ENCODE measurements at places on chromosomes 1 and 21.
A peak's percentile ranks its signal among the peaks of the same experiment; 100 is the strongest.

GRCh38 chr1:93324486-93325464 is 20.9 kb upstream of the DR1 start:
- DNase-seq, result no peak

- DNase-seq, result no peak
Measured at GRCh38 chr1:65090406-65090805, 57.6 kb upstream of the AK4 start.

GRCh38 chr21:34148826-34149558 is 75.6 kb downstream of the MRPS6 start:
- DNase-seq, result no peak

DNA sequence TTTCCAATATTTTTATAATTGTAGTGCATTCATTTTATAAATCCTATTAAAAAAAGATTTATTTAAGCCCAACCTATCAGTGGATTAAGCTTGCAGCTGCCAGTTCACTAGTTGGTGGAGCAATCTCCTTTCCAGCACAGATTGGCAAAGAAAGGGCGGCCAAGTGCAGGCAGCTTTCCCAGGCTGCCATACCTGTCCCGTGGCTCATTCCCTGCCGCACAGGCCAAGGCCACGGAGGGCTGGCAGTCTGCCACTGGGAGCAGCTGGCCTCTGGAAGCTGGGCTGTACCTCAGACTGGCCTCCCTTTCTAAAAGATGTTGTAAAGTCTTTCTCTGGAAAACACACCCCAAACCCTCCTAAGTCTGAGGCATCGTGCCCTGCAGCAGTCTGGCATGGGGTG is 74.2 kb downstream of the SIM2 start:
- DNase-seq, result peak; percentile 54

GRCh38 chr1:155458111-155458510 is 104.5 kb downstream of the ASH1L start:
- no peak for DNase-seq

DNA sequence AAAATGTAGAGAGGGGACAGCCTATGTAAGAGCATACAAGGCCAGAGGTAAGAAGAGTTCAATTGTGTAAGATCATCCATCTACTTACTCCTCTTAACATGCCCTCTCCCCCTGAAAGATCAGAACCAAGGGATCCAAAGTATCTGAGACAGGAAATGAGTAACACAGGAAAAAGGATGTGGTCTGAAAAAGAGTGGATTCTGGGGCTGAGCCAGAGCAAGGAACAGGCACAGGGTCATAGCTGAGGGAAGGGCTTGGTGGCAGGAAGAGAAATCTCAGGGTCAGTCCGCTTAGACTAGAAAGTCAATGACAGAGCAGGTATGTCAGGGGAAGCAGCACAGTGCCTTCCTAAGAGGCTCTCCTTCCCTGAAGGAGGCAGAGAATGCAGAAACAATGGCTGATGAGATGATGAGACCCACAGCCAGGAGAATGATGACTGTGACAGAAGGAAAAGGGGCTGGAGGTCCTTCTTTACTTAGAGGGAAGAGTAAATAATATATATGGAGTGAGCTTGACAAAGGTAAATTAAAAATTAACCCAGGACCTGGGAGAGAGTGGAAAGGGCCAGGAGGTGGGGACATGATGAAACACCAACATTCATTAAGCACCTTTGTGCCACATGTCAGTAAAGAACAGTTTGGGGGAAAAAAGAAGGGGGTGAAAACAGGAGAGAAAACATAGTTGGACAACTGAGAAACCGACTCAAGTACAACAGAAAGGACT is 26.2 kb upstream of the A3GALT2 start:
- DNase-seq, result no peak

DNA sequence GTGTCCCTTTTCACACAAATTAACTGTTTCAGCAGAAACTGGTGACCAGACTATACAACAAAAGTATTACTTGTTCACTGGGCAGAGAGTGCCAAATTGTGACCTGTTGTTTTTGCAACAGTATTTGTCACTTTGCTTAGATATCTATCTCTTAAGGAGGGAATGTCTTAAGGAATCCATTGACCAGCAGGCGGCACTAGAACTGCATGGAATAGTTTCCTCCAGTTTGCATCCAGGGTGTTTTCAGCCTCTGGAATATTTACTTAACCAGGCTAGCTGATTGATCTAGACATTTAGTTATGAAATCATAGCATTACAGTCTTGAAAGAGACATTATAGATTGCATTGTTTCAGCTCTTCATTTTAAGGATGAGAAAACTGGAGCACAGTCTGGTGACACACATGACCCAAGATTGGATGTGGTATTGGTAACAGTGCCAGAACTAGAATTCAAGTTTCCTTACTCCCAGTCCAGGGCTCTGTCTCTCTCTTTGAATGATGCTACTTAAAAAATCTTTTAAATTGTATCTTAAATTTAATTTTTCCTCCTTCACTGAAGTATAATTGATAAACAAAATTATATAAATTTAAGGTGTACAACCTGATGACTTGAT is 16.9 kb downstream of the RPTN start:
- peak; percentile 24 for DNase-seq

DNA sequence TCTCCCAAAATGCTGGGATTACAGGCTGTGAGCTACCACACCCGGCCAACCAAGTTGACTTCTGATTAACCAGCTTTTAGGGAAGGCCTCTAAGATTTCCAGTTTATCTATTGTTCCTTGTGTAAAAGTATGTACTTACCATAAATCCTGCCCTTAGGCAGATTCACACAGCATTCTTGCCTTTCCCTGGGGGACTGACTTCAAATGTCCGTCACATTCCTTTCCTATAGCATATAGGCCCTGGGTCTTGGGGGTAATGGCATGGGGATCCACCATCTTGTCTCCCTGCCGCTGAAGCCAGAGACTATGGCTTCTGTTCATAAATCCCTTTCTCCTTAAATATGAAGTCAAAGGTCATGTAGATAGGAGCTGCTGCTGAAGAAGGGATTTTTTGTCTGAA is 872 bp upstream of the PINK1 start:
- DNase-seq, result no peak

GRCh38 chr1:214101246-214101645 is 113.5 kb downstream of the PROX1 start:
- no peak for DNase-seq

DNA sequence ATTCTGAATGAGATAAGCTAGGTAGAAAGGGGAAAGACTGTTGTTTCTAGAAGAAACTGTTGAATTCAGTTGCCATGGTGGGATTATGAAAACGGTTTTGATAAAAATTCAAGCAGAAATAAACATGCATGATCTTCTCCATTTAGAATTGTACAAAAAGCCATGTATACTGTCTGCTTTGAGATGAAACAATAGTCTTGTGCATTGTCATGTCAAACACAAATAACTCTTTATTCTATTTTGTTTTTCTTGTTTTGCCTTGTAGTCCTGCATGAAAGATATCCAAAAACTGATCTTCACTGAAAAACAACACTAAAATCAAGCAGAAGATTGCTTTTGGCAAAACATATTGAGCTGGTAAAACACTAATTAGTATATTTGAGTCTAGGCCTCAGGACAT is 659.9 kb downstream of the LTN1 start:
- no peak for DNase-seq

DNA sequence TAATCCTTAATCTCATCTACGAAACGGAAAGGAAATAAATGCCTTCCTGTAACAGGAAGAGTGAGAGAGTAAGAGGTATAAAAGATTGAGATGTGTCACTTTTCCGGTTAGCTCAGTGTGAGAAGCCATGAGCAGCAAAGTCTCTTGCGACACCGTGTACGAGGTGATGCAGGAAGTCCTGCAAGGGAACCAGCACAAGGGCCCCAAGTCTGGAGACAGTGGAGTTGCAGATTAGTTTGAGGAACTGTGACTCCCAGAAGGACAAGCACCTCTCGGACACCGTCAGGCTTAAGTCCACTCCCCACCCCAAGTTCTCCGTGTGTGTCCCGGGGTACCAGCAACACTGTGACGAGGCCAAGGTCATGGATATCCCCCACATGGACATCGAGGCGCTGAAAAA is 592.3 kb upstream of the ADGRL2 start:
- DNase-seq, result no peak

- DNase-seq, result peak; percentile 93
Measured at GRCh38 chr21:38688068-38688467, 117.7 kb upstream of the ETS2 start.

DNA sequence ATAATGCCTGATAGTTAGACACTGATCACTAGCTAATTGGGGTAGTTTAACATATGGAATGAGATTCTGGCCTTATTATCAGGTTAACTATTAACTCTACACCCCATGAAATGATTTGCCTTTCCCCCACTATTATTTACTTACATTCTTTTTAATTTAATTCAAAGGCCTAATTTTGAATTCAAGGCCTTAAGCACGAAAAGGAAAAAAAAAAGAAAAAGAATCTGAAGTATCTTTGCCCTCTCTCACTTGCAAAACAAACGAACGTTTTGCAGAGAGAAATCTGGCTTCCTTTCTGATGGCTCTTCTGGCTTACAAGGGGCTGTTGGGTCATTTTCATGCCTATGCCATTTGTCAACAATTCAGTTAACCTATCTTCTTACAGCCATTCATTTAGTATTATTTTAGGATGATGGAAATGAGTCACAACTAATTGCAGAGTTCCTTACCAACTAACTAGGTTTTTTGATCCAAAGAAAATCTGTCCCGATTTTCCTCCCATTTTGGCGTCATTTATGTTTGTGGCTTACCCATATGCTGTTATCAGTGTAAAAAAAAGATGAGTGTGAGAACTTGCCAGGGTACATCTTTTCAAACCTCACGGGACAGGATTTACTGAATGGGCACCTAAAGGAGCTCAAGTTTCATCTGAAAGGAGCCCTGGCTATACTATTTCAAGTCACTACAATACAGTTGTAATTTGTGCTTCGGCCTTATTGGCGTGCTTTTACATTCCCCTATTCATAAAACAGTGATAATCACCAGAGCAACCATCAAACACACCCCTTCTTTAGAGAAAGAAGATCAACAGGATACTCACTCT is 1.9 kb upstream of the ERRFI1 start:
- DNase-seq, result no peak

DNA sequence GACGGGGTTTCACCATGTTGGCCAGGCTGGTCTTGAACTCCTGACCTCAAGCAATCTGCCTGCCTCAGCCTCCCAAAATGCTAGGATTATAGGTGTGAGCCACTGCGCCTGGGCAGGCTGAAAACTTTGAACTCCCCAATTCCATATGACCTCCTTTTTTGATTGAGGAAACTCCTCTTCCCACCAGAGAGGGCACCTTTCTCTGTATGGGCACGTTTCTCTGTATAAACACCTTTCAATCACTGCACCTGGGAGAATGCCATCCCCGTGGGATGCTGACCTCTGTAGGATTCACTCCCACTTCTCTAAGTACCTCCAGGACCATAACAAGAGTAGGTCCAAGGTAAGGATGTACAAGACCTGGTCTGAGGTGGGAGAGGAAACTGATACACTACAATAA is 9.7 kb upstream of the TEDDM1 start:
- DNase-seq, result no peak

GRCh38 chr1:31219489-31219888 is 20.2 kb downstream of the NKAIN1 start:
- no peak for DNase-seq

DNA sequence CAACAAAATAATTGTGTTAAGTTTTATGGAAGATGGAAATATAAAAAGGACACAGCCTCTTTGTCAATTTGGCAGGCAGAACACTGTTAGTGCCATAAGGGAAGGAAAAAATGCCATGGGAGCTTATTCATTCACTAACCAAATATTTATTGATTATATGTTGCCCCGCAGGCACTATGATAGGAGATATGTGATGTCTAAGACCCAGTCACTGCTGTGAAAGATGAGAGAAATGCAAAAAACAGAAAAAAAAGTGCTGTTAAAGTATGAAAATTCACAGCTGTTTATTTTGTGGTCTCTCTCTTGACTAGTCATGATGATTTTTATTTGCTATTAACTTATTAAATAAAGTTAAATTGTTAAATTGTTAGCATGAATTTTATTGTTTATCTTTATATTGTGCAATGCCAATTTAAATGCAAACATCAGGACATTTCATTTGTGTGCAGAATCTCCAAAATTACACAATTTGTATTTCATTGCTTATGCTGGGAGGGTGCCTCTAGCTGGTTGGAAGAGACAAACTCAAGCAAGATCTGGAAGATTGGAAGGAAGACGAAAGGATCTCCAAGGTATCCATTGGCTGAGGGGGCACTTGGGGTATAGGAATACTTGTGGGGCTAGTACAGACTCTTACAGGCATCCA is 17.8 kb upstream of the PTGFR start:
- no peak for DNase-seq

- DNase-seq, result no peak
Measured at GRCh38 chr1:1972976-1973715, 30.4 kb downstream of the CFAP74 start.

DNA sequence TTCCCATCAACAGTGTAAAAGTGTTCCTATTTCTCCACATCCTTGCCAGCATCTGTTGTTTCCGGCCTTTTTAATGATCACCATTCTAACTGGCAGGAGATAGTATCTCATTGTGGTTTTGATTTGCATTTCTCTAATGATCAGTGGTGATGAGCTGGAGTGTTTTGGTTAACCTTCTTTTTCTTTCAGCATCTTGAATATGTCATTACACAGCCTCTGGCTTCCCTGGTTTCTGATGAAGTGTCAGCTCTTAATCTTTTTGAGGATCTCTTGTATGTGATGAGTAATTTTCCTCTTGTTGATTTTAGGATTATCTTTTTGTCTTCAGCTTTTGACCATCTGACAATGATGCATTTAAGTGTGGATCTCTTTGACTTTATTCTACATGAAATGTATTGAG is 133.2 kb upstream of the GRIK3 start:
- no peak for DNase-seq

GRCh38 chr1:243801378-243801777 is 48.7 kb downstream of the AKT3 start:
- no peak for DNase-seq

GRCh38 chr21:34037009-34037795 is 36.2 kb upstream of the MRPS6 start:
- no peak for DNase-seq

- no peak for DNase-seq
Measured at GRCh38 chr1:225479341-225479740, 51.5 kb upstream of the LBR start.

GRCh38 chr21:29258626-29259338 is 39.9 kb upstream of the BACH1 start:
- no peak for DNase-seq

DNA sequence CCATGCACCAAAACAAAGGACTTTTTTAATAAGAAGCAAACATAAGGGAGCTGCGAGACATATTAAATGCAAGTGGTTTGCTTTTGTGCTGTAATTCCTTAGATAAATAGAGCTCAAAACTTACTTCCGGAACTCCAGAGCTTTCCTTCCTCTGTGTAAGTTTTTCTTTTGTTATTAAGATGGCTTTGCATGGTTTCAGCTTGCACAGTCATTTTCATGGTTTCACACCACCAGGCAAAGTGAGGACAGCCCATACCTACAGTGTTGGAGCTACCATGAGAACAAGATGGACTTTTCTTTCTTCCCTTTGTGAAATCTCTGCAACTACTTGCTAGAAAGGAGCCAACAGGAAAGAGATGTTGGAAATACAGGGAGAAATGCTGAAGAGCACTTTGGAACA is 368.0 kb downstream of the SETD4 start:
- no peak for DNase-seq

GRCh38 chr1:62241371-62242131 is 46.9 kb downstream of the L1TD1 start:
- DNase-seq, result no peak
